ENCODE measurements at places on chromosomes 1 and 21.

- no peak for DNase-seq
Observed at GRCh38 chr1:22332795-22333499, 118.7 kb upstream of the ZBTB40 start.

- no peak for DNase-seq
Observed at GRCh38 chr21:39675590-39675989, 62.9 kb downstream of the B3GALT5 start.

- DNase-seq: no peak
Observed at GRCh38 chr1:168261390-168261789, 19.3 kb upstream of the TBX19 start.

- peak; percentile 16 for DNase-seq
Observed at GRCh38 chr1:173669491-173669941, at the start of gene ANKRD45. Gene ANKRD45, minus strand, starts transcription at chr1:173669851. Its CDS starts 10,433 bp downstream, at chr1:173659418.

DNA sequence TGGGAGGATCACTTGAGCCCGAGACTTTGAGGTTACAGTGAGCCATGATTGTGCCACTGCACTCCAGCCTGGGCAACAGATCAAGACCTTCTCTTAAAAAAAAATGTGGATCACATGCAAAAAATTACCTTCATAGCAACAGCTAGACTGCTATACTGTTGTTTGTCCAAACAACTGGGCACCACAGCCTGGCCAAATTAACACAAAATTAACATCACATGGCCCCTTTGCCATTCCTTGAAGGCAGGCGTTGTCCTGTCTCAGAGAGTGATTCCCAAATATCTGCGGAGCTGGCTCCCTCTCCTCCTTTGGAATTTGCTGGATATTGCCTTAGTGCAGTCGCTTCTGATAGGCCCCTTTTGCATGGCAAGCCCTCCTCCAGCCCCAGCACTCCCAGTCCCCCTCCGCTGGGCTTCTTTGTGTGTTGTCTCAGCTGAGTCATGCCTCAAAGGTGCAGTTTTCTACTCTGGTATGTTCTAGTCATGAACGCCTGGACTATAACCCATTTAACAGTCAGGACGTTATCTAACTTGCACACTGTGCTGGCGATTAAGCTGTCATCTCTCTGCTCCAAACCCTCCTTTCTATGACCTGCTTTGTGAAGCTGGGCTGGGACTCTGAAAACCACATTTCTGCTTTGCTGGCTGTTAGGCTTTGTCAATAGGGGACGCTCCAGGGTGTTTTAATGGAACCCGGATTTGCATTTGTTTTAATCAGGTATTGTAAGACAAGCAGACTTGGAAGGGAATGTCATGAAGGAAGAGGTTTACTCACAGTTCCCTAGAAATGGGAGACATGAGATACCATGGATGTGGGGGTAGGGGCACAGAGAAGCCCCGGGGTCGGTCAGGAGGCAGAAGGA is 20.1 kb upstream of the HPCAL4 start:
- DNase-seq: no peak

DNA sequence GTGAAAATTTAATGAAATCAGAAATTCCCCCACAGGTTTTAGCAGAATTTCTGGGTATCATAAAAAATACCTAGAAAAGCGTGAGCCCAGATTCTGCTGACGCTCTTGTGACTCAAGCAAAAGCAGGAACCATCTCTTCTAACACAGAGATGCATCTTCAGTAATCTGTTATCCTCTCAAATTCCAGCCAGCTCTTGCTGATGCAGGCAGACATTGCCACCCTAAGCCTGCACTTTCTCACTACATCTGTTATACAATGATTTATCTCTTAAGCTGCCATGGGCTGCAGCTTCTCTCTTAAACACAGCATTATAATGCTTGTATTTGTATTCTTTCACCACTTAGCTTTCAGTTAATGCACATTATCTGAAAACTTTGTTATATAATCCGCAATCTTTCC is 113.0 kb upstream of the RGS1 start:
- DNase-seq: no peak

DNA sequence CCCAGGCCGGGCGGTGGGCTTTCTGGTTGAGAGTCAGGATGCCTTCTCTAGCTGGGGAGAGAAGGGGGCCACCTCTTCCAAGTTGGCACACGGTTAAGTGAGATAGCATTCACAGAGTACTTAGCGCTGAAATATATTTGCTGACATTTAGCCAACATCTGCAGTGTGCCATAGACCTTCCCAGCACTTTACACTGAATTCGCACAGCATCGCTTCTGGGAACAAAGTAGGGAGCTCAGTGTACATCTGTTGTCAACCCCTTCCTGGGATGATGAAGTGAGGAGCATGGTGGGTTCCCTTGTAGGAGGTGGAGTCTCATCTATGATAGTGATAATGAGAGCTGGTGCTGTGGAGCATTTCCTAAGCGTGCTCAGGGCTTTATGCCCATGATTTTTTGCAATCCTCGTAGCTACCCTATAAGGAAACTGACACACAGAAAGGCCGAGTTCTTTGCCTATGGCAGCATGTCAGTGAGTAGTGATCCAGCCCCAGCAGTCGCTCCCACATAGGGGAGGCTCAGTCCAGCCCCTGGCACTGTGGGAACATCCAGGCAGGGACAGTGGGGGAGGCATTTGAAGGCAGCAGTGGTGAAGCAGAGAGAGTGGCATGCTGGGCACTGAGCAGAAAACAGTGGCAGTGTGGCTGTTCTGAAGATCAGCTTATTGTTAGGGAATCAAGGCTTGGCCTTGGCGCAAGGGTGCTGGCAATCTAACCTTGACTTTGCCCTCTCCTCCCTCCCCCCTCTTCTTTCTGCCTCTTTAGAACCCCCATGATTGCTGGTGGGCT is 176.2 kb downstream of the PGBD5 start:
- DNase-seq: no peak

DNA sequence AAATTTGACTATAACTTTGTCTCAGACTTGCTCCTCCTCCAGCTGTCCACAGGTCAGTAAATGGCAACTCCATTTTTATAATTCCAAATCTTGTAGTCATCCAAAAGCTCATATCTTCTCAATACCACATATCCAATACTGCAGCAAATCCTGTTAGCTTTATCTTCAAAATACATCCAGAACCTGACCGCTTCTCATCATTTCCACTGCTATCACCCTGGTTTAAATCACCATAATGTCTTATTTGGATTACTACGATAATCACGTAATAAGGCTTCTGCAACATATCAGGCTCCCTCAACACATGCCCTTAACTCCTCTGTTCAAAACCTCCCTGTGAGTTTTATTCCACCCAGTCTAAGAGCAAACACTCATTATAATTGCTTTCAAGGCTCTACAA is 34.5 kb downstream of the ERO1B start:
- DNase-seq: no peak

DNA sequence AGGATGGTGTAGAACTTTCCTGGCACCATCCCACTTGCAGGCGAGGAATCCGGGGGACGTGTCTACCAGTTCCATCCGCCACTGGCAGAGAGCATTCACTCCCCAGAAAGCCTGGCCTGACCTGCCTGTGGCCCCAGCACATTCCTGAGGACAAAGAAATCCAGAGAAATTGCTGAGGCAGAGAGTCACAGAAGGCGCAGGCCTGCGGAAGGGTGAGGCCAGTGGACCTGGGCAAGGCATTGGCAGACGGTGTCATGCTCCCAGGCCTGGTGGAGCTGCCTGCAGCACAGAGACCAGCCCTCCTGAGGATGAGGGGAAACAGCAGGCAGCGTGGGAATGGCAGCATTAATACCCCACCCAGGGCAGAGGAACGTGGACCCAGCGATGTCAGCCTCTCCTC is 81.2 kb upstream of the F3 start:
- DNase-seq: no peak

GRCh38 chr1:29933067-29933466 is 696.7 kb downstream of the PTPRU start:
- no peak for DNase-seq

DNA sequence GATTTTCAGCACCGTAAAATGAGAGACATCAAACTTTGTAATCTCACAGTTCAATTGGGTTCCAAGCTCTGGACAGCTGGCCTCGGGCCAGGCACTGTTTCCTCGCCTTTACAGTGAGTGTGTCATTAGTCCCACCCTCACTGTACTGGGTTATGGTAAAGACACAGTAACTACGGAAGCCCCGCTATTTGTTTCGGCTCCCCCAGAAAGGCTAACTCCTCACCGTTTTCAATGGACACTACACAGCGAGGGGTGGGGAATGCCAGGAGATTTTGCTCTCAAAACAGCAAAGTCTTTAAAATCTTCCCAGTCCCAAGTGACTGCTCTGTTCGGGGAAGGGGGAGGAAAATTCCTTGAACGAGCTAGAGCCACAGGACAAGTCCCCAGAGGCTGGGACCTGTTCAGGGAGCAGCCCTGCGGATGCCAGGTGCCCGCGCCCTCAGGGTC is 757 bp upstream of the SPSB1 start:
- no peak for DNase-seq

DNA sequence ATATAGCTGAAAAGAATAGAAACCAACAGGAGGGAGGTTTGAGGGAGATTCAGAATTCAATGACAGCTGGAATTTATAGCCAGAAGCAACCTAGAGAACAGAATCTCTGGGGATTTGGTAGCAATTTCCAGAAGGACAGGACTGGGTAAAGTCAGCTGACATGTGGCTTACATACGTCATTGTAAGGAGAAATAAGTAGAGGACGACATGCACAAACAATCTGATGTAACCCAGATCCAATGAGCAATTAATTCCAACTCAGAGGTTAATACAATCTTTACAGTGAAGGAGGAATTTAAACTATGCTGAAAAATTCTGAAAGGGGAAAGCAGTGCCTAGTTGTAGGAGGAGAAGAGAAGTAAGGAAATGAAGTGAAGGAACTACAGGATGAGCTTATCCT is 383.9 kb downstream of the PTBP2 start:
- no peak for DNase-seq

DNA sequence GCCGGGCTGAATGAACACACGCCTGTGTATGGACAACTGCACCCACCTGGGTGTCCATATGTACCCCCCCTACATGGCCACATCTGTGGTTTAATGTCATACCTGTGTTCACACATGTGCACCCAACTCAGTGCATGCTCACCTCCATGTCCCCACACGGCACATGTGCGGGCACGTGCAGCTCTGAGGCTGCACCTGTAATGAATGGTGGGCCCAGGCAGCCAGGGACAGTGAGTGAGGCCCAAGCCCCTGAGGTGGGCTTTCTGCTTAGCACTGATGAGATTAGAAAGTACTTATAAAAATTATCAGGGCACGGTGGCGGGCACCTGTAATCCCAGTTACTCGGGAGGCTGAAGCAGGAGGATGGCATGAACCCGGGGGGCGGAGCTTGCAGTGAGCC is 42.5 kb upstream of the CSF3R start:
- no peak for DNase-seq

DNA sequence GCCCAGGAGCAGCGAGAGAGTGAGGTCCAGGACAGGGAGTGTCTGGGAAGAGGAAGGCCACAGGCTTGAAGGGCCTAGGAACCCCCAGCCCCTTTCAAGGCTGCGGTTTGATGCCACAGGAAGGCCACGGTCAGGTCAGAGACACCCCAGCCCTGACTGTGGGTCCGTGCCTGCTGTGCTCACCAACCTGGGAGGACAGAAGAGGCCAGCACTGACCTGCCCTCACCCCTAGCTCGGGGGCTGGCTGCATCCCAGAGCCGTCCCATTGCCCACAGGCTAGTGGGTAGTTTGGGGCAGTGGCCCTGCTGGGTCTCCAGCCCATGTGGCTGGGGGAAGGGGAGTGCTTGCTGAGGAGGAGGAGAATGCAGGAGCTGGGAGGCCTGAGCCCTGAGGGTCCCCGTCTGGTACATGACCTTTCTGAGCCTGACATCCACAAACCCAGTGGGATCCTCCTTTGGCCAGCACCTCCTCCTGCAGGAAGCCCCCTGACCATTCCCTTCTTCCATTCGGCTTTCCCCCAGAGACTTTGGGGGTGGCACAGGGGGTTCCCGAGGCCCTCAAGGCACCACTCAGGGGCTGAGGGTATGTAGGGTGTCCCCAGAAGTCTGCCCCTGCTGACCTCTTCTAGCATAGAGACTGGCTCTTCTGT is 54.3 kb downstream of the WNT9A start:
- no peak for DNase-seq
